SHP77 treated with DMSO at 0.1 percent for 48 hours (cell line): ENCODE measurements at places on chromosomes 1 and 21.

DNA sequence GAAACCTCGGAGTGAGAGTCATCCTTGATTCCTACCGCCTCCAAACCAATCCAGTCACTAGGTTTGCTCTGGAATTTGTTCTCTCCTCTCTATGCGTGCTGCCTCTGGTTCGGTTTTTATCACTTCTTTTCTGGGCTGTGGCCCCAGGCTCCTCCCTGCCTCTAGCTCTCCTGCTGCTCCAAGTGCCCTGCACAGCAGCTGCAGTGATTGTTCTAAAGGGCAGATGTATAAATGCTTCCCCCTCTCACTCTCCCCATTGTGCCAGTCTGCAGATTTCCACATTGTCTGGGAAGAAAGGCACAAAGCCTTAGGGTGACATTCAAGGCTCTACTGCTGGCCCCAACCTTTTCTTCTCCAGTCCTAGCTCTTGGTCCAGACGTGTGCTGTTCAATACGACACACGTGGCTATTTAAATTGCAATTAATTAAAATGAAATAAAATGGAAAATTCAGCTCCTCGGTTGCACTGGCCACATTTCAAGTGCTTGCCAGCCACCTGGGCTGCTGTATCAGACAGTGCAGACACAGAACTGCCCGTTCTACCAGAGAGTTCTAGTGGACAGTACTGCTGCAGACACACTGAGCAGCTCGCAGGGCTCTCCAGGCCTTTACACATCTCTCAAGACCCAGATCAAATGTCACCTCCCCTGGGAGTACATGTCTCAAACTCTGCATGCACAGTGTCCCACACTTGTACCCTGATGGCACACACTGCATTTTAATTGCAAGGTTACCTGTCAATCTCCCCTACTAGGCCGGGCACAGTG is 12.4 kb downstream of the TRIM62 start:
- no peak for DNase-seq

DNA sequence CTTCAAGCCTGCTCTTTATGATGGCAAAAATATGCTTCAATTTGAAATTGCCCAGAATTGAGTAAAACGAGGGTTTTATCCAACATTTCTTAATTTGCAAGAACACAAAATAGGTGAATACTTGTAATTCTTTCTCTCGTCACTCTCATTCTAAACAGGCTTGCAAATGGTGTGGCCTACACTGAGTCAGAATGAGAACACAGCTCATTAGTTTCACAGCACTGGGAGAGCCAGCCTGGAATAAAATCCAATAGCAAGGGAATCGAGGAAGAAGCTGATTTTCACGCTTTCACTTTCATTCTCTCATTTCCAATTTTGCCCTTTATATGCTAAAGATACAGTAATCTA is 537.5 kb downstream of the LTN1 start:
- no peak for DNase-seq

- DNase-seq = no peak
Observed at GRCh38 chr21:28200726-28201125, 792.0 kb downstream of the LTN1 start.

GRCh38 chr1:3903141-3904005 is 3.3 kb upstream of the C1orf174 start:
- DNase-seq = peak; percentile 51

GRCh38 chr1:107195476-107195875 is 54.6 kb downstream of the NTNG1 start:
- DNase-seq = no peak

DNA sequence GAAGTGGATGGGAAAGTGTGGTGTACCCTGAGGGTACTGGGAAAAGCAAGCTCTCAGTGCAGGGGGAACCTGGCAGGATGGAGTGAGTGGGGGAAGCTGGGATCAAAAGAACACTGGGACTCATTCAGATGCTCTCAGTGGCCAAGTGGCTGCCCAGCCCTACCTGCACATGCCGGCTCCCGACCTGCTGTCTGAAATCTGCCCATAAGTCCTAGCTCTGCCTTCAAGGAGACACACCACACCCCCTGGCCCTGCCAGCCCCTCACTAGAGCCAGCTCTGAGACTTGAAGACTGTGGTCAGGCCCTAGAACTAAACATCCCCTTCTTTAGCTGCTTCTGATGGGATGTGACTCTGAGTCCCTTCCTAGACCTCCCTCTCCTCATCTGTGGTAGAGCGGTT is 2.2 kb downstream of the TMEM54 start:
- no peak for DNase-seq

DNA sequence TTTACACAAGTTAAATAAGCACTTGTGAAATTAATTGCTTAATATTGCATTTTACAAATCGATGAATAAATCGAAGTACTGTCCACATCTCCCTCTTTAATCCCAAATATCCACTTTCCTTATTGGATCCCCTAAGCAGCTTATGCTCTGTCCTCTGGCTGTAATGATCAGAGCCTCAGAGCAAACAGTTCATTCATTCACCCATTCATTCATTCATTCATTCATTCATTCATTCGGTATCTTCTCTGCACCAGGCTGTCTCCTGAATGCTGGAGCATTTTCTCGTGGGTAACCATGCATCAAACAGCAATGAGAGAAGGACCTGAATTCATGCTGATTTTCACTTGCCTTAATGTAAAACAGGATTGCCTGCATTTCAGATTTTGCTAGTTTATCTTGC is 69.5 kb upstream of the IGSF21 start:
- DNase-seq = no peak

- no peak for DNase-seq
Observed at GRCh38 chr1:54227891-54228310, 27.9 kb downstream of the MRPL37 start.

- DNase-seq = no peak
Observed at GRCh38 chr1:232998646-232999045, 48.2 kb downstream of the NTPCR start.
